ENCODE measurements at places on chromosomes 3 and 15.

DNA sequence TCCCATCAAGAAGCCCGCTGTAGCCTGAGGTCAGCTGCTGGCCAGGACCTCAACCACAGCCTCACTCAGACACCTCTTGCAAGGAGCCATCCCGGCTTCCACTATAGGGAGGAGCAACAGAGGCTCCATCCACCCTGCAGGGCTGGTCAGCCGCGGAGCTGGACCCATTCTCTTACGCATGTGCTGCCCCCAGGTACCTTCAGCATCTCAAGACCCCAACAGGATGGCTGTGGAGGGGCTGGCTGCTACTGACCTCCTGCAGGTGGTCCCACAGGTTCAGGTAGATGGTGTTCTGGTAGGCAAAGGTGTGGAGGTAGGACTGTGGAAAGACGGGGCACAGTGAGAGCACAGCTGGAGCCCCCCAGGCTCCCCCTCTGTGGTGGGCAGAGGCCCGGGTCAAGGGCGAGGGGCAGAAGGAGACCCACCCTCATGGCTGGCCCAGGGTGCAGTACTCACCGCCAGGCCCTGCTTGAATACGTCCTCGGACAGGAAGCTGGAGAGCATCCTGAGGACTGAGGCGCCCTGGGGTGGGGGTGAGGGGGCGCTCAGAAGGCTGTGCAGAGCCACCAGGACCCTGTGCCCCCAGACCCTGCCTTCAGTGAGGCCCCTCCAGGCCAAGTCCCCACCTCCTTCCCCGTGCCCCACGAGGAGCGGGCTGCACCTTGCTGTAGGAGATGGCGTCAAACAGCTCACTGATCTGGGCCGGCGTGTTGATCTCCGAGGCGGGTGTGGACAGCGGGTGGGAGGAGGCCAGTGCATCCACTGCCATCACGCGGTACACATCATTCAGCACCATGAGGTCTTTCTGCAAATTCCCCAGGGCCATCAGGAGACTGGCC is 11.4 kb downstream of the ANPEP start:
- DNase-seq = peak; percentile 72

DNA sequence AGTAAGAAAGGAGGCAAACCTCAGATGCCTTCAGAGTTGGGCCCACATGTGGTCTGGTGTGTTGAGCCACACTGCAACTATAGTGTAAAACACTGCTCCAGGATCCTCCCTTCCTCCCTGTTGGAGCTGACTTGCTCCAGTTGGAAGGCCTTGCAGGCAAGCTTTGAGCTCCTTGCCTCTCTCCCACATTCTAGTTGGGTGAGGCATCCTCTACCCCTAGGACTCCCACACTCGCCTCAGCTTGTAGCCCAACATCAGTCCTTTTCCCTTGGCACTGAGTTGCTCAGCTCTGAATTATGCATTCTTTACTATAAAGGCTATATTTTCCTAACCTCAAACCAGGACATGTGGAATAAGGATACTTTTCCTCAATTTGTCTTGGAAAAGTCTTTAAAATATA is 143.9 kb downstream of the NECTIN3 start:
- DNase-seq = no peak

- no peak for DNase-seq
These were observed 56.9 kb downstream of the CADPS start for GRCh38 chr3:62818347-62818746.

GRCh38 chr3:25911525-25912295 is 121.8 kb downstream of the OXSM start:
- no peak for DNase-seq

DNA sequence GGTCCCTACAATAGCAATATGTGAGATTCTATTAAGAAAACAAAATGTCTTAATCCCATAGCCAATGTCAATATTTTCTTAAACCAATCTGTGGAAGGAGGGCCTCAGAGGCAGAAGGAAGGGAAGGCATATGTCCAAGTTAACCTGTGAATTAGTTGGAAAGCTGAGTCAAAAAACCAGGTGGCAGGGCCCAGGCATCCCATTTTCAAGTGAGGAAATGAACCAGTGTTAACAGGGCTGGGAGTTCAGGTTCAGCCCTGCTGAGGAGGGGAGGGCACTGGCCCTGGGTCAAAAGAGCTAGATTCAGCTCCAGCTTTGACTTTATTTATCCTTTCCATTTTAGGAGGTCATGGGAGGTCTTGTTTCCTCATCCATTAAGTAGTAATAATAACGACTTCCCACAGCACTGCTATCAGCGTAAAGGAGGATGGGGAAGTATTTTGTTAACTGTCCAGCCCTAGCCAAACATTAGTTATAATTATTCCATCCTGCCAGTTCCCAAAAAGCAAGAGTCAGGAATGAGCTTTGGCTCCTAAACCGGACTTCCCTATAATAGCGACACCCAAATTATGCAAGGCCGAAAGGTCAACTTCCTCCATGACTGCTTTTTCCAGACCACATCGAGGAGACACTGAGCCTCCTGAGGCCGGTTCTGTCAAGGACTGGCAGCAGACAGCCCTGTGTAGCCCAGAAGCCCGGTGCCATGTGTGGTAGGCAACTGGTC is 3.2 kb downstream of the MASP1 start:
- DNase-seq = peak; percentile 56

Data from aorta (tissue), 5 donors.